ENCODE measurements at places on chromosomes 7 and 10. TPM values are rescaled to one million over a fixed set of nuclear protein-coding genes. Genes with fewer than 3 reads are reported as not detected.

DNA sequence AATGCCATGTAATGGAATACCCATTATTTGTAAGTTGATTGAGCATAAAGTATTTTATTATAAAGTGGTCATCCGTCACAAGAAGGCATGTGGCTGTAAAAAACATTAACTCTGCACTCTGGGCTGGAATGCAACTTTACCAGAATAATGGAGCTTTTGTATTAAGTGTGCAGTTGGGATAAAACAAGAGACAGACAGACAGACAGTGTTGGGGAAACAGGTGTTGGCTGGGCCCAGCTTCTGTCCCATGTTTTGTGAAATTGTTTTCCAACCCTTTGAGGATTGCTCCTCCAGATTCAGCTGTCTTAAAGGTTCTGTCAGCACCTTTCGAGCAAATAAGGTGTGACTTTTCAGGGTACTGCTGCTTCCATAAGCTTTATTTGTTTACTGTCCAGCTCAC lies 67.9 kb upstream of the NFKB2 start:
- H3K4me1 ChIP-seq: peaks cover 31% of the 10 kb centered on the region
- H3K27ac ChIP-seq: no peak overlapping the region
- no peak for DNase-seq
- H3K27me3 ChIP-seq: no peaks in the 10 kb centered on the region
- H3K36me3 ChIP-seq: no peaks in the 10 kb centered on the region

GRCh38 chr7:151675196-151675920 lies 155.7 kb upstream of the RHEB start:
- DNase-seq: no peak
- H3K4me3 ChIP-seq: no peak overlapping the region
- peaks cover 18% of the 10 kb centered on the region for H3K36me3 ChIP-seq
- H3K4me1 ChIP-seq: peaks cover 10% of the 10 kb centered on the region

DNA sequence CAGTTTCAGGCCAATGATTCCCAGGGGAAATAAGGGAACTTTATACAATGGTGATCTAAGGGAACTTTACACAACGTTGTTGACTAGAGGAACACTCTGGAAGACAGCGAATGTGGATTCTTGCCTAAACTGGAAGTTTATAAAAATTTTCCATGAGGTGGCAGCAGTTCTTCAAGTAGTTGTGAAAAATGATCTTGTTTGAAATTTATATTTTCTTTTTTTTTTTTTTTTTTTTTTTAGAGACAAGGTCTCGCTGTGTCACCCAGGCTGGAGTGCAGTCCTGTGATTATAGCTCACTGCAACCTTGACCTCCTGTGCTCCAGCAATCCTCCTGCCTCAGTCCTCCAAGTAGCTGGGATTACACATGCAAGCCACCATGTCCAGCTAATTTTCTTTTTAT lies 32.1 kb upstream of the GTF2I start:
- no peaks in the 10 kb centered on the region for H3K27me3 ChIP-seq
- DNase-seq: no peak
- peaks cover 7% of the 10 kb centered on the region for H3K4me1 ChIP-seq
- H3K36me3 ChIP-seq: no peaks in the 10 kb centered on the region
- no peak overlapping the region for H3K4me3 ChIP-seq

GRCh38 chr7:49481075-49481474 lies 292.4 kb upstream of the VWC2 start:
- H3K27ac ChIP-seq: no peak overlapping the region
- no peaks in the 10 kb centered on the region for H3K27me3 ChIP-seq
- no peaks in the 10 kb centered on the region for H3K4me1 ChIP-seq
- H3K4me3 ChIP-seq: no peak overlapping the region
- H3K36me3 ChIP-seq: no peaks in the 10 kb centered on the region

DNA sequence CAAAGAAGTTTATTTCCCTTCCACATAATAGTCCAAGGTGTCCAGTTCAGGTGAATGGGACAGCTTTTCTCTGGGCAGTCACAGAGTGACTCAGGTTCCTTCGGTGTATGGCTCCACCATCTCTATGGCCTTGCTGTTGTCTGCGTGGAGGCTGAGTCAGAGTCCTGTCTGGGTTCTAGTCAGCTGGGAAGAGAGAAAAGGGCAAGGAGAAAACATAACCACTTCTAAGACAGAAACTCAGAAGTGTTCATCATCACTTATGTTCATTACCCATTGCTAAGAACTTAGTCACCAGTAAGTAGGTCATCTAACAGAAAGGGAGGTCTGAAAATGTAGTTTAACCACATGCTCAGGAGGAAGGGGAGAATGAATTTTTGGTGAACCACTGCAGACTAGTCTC lies 32.4 kb upstream of the CCDC7 start:
- no peak overlapping the region for H3K27ac ChIP-seq
- no peak overlapping the region for H3K4me3 ChIP-seq

Gene NYAP1
- 0.10 TPM for total RNA-seq

DNA sequence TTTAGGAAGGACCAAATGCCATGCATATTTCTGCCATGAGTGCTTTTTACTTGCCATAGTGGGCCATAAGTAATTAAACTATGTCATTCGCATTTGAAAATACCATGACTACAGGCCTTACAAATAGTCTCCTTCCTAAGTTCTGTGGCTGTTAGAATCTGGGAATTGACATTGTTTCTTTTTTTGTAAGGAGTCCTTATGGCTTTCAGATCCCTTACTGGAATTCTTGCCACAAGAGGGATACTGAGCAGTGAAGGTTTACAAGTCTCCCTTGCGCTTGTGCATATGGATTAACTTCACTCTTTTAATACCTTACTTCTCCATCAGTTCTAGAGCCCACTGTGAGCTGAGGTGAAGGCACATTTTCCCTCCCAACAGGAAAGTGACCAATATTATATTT lies 166.0 kb downstream of the NRG3 start:
- H3K4me3 ChIP-seq: no peak overlapping the region
- H3K36me3 ChIP-seq: no peaks in the 10 kb centered on the region
- no peak for DNase-seq
- H3K4me1 ChIP-seq: no peaks in the 10 kb centered on the region
- no peaks in the 10 kb centered on the region for H3K27me3 ChIP-seq

Measured in heart right ventricle (tissue), 16 donors.